Progenitor cell of endocrine pancreas (in vitro differentiated cells): ENCODE measurements at places on chromosomes 6 and 20.

DNA sequence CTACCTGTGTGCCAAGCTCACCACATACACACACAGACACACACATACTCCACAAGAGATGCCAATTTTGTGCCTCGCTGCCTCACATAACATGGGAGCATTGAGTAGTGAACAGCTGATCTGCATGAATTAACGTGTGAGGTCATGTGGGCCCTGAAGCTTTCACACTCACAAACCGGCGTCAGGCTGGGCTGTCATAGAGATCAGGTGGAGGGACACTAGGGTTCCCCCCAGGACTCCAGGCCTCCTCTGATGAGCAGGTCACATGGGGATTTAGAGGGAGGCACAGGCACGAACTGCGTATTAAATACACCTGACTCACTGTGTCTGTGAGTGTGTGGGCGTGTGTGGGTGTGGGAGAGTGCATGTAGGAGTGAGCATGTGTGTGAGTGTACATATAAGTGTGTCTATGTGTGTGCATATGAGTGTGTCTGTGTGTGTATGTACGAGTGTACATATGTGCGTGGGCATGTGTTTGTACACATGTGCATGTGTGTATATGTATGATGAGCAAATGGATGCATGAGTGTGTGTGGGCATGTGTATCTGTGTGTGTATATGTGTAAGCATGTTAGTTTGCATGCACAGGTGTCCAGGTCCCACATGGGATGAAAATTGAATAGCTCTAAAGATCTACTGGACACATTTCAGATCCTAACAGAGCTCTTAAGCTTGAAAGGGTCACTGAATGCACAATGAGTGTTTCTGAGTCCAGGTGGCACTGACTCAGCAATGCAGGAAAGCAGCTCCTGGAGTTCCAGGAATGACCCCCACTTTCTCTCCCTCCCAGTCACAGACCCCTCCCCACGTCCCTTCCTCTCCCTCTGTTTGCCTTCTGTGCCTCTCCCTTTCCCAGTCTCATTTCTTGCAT lies 336.6 kb downstream of the PREX1 start:
- DNase-seq, result no peak

- no peak for DNase-seq
Observed at GRCh38 chr20:41861772-41862422, 243.7 kb upstream of the CHD6 start.

GRCh38 chr6:154106251-154106650 lies 67.2 kb downstream of the OPRM1 start:
- DNase-seq, result no peak

GRCh38 chr6:136344420-136344819 lies 54.8 kb upstream of the BCLAF1 start:
- DNase-seq, result no peak

DNA sequence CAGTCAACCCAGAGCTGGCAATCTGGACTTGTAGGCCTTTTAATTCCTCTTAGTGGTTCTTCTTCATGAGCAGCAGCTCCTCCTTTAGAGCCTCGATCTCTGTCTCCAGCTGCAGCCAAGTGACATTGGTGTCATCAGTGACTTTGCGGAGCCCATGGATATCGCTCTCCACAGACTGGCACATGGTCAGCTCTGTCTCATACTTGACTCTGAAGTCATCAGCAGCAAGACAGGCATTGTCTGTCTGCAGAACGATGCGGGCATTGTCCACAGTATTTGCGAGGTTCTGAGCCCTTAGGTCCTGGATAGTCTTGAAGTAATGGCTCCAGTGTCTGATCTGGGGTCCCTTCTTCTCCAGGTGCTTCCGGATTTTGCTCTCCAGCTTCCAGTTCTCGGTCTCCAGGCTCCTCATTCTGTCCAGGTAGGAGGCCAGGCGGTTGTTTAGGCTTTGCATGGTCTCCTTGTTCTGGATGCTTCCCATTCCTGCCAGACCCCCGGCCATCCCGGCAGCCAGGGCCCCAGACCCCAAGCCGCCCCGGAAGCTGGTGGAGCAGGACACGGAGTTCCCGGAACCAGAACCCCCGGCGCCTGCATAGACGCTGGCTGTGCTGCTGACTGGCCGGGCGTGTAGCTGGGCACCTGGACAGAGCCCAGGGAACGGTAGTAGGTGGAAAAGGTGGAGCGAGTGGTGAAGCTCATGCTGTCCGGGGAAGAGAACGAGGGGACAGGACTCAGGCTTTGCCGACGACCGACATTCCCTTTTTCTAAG lies 15.1 kb downstream of the RFPL4B start:
- no peak for DNase-seq

DNA sequence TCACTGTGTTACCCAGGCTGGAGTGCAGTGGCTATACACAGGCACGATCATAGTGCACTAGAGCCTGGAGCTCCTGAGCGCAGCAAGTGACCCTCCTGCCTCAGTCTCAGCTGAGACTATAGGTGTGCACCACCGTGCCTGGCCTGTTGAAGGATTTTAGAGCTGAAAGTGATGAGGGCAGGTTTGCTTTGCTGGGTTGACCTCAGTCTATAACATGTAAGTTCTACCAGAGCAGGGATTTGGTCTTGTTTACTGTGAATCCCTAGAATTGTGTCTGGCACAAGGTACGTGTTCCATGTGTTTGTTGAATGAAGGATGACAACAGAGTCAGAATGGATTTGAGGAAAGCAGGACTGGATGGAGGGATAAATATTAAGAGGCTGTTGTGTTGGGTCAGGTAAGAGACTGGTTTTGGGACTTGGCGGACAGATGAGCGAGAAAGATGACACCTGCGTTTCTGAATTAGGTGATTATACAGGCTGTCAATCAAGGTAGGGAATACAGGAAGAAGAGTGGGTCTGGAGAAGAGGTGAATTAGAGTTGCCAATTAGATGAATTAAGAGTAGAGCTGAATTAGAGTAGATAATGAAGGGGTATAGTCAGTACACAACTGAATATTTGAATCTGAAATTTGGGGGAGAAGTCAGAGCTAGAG lies 6.5 kb downstream of the ASXL1 start:
- no peak for DNase-seq

DNA sequence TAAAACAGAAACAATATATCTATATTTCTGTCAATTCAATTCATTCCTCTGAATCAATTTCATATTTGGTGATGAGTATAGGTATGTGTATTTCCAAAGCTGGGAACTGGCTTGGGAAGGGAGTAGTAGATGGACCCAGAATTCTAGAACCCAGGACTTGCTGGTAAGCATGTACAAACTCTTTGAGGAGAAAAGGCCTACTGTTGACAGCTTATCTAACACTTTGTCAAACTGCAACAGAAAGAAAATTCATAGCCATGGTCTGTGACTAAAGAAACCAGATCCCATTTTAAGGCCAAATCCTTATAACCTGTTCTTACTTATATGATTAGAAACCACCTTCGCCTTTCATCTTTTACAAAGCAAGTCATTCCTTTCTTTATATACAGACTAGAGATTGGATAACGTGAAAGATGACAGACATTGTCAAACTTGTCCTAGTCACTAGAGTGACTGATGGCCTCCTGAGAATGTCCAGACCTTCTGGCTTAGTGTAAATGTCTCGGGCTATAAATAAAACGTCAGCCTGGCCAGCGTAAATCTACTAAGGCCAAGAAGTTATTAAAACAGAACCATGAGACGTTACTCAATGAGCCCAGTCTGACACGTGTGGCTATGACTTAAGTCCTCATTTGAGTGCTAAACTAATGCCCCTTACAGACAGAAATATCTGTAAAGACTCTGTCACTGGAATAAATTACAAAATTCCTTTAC lies 152.3 kb downstream of the ALDH8A1 start:
- DNase-seq, result no peak

DNA sequence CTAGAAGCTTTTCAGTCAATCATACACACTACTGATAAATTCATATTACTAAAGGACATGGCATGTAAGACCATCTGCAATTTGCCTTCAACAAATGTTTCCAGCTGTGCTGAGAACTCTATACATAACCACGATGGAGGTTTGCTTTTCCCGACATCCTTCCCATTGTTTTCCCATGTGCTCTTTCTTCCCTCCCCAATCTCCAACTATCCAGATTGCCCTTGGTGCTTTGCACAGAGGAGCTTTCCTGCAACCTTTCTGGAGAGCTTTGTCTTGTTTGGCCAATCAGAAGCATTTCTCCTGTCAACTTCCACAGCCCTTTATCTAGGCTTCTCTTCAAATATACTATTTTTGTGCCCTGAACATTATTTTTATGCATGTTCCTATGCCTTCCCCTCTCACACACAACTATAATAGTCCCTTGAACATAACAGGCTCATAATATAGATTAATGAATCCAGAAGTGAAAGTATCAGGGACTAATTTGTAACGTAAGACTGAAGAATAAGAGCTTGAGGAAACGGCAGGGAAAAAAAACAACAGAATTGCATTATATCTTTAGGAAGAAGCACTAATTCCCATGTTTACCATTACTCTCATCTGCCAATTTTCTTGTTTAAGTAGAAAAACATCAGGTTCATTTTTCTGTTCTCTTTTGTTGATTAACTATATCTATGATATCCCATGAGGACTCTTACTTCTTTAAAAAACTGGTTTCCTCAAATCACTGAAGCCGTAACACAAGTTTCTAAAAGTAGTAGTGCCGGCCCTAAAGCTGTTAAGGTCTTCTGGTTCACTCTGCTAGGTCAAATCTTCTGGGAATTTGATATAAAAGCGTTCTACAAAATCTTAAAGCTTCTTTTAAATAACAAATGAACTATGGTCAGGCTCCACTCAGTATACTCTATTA lies 20.1 kb downstream of the SMLR1 start:
- no peak for DNase-seq

GRCh38 chr6:142868917-142869316 lies 76.1 kb downstream of the HIVEP2 start:
- DNase-seq, result no peak

- DNase-seq, result no peak
Observed at GRCh38 chr20:15673206-15673605, 900.0 kb downstream of the KIF16B start.

DNA sequence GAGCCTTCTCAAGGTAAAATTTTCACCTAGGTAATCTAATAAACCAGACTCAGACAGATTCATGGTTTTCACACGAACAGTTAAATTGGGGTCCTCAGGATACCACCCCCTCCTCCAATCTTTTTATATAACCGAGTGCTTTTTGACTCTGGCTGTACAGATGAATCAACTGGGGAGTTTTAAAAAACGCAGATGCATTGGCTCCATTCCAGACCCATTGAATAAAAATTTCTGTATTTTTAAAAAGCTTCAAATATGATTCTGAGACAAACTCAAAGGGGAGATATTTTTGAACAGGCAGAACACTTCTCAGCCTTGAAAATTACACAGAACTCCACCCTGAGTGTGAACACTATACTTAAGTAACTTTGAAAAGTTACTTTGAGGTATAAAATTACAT lies 7.2 kb downstream of the UTRN start:
- no peak for DNase-seq

- no peak for DNase-seq
Observed at GRCh38 chr20:12030470-12030869, 112.8 kb downstream of the BTBD3 start.

- DNase-seq, result no peak
Observed at GRCh38 chr6:89145091-89145955, 532 bp upstream of the PM20D2 start.

- DNase-seq, result no peak
Observed at GRCh38 chr20:32727683-32728082, 15.6 kb downstream of the COMMD7 start.
